ENCODE measurements at places on chromosomes 5 and 9. TPM values are rescaled to one million over a fixed set of nuclear protein-coding genes. Genes with fewer than 3 reads are reported as not detected.

DNA sequence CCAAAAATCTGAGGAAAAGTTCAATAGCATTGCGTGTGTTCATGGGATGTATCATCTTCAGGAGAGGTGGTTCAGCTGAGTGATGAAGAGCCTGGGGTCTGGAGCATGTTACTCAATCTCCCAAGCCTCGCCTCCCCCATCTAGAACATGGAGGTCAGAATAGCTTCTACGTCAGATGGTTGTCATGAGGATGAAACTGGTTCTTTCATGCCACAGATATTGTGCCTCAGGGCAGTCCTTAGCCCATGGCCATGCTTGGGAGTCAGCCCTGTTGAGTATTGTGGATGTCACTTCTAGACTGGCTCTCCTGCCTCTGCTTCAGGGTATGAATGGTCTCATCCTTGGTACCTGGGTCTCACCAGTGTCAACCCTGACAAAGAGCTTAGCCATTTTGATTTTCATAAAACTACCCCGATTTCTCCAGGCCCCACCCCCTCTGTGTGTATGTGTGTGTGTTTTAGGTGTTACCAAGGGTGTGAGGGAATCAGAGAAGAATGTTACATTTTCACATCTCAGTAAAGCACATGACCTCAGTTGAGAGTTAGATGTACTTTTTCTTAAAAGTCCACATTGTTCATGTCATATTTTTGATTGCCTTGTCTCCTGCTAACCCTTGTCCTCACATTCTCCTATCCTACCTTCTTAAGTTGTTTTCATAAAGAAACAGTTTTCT is 97.8 kb upstream of the CD180 start:
- DNase-seq, result no peak

DNA sequence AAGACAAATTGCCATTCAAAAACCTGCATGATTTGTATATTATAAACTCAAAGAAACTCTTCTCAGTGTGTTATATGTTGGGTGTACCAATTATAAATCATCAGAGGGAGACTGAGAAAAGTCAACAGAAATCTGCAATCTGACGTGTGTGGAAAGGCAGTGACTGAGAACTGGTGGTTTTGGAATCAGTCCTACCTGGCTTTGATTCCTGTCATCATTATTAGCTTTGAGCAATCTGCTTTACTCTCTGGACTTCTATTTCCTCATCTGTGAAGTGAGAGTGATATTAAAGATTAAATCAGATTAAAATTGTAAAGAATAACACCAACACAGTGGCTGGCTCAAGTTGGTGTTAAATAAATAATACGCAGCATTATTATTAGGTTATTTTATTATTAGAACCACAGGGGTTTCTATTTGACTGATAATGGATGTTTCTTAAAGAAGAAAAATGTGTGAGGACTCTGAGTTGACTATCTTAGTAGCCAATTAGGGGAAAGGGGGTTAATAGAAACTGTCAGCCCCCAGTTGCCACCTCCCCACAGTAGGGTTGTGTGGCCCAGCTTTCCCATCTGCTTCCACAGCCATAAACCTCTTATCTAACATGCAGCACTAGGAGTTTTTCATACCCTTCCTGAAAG is 59.6 kb downstream of the SNCAIP start:
- no peak for DNase-seq

GRCh38 chr5:141763541-141763940 is 81.5 kb upstream of the ARAP3 start:
- no peak for DNase-seq

DNA sequence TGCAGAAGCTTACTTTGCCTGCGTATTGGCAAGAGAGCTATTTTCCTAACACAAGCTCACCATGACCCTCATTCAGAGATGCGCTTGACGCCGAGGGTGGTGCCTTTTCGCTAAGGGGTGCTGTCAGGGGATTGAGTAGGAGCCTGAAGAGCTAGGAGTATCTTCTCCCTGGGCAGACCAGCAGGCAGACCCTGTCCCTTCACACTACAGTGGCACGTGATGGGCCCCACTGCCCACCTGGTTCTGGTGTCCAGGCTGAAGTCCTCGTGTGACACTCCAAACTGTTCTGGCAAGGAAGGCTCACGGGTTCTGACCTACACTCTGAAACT is 198.3 kb downstream of the AUH start:
- no peak for DNase-seq

Gene AGPAT2
- polyA plus RNA-seq, result 34.0 TPM

Gene EXOC3
- polyA plus RNA-seq, result 34.0 TPM

Measured in immature natural killer cell (primary cell).